Endothelial cell of coronary artery (primary cell): ENCODE measurements at places on chromosomes 13 and 19. TPM values are rescaled to one million over a fixed set of nuclear protein-coding genes. Genes with fewer than 3 reads are reported as not detected.

FUT1 gene
- 4.5 and 6.9 TPM in 2 replicates for total RNA-seq

PLPP2 gene
- total RNA-seq = 6.1 and 20.0 TPM in 2 replicates

LRG1 gene
- total RNA-seq = 0.28 and 0.36 TPM in 2 replicates

FXYD3 gene
- total RNA-seq = not detected in 2 replicates

COL5A3 gene
- total RNA-seq = 2.4 TPM in 1 of 2 replicates, not detected in the other

SLC25A41 gene
- under 0.01 and 0.09 TPM in 2 replicates for total RNA-seq

ZNF256 gene
- 3.6 and 4.1 TPM in 2 replicates for total RNA-seq

KASH5 gene
- total RNA-seq = not detected in 2 replicates

KLC3 gene
- 0.19 TPM in 1 of 2 replicates, not detected in the other for total RNA-seq

RASAL3 gene
- total RNA-seq = 2.8 and 4.7 TPM in 2 replicates

SYNGR4 gene
- total RNA-seq = not detected in 2 replicates

C19orf38 gene
- total RNA-seq = 0.28 TPM in 1 of 2 replicates, not detected in the other

LGI4 gene
- total RNA-seq = 0.09 TPM in 1 of 2 replicates, not detected in the other

LYPD3 gene
- total RNA-seq = not detected in 2 replicates

IFNL3 gene
- total RNA-seq = not detected in 2 replicates

SIGLEC11 gene
- total RNA-seq = 0.09 TPM in 1 of 2 replicates, not detected in the other

SLC6A16 gene
- total RNA-seq = 0.09 and 0.54 TPM in 2 replicates

NRTN gene
- 0.09 TPM in 1 of 2 replicates, not detected in the other for total RNA-seq
